ENCODE measurements at places on chromosomes 1 and 21.

DNA sequence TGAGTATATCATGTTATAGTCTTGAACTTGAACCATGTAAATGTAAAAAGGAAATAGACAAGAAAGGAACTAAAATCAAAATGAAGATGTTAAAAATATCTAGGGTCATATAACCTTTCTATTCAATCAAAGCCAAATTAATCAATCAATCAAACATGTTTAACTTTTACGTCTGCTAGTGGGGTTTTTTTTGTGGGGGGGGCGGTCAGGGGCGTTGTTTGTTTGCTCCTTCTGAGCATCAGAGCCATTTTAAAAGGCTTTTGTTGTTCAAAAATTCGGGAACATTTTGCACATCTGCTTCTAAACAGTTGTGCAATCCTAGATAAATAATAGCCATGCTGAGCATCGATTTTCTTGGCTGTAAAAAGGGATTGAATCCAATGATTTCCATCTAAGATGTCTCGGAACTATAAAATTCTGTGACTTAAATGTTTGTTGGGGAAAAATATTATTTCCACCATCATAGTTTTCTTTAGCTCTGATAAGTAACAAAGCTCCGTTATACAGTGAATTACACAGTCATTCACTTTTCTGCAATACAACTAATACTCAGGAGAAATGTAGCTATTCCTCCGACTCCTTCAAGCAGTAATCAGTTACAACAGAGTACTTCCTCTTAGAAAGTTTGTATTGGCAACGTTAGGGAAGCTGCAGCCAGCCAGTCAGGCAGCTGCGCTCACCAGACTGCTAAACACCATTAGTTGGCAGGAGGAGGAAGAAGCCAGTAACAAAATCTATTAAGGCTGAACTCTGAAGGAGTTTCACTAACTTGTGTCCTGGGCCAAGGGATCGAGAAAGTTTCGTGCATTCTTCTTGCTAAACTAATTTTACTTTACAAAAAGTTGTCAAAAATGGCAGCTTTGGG, 2.2 kb downstream of the SPATA6 start:
- peak; percentile 69 for DNase-seq

DNA sequence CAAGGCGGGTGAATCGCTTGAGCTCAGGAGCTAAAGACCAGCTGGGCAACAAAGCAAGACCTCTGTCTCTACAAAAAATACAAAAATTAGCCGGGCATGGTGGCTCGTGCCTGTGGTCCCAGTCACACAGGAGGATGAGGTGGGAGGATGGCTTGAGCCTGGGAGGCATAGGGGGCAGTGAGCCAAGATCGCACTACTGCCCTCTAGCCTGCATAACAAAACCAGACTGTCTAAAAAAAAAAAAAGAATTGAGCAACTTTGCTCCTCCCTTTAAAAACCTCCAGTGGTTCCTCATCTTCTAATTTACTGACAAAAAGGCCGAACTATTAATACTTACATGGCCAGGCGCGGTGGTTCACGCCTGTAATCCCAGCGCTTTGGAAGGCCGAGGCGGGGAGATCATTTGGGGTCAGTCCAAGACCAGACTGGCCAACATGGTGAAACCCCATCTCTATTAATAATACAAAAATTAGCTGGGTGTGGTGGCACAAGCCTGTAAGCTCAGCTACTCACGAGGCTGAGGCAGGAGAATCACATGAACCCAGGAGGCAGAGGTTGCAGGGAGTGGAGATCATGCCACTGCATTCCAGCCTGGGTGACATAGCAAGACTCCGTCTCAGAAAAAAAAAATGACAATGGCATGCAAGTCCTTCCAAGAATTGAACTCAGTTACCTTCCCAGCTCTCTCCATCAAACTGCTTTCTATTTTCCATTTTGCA, 4.4 kb downstream of the ACBD3 start:
- DNase-seq, result no peak

- no peak for DNase-seq
These were observed 27.1 kb upstream of the VTCN1 start for GRCh38 chr1:117237726-117238381.

GRCh38 chr1:86552376-86552775, 5.5 kb downstream of the CLCA4 start:
- DNase-seq, result no peak

DNA sequence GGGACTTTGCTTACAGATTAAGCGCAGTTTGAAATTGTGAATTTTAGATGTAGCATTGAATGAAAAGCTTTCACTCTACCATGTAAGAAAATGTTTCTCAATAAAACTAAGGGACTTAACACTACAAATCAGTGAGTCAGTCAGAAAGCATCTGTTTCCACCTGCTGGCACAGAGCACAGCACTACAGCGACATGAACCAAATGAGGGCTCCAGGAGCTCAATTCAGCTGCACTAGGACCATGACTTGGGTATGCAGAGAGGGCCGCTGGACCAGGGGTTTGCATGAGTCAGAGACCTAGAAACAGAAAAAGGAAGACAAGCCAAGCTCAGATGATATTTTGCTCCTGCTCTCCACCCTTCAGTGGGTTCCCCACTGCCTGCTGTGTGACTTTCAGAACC, 5.2 kb downstream of the SUSD4 start:
- DNase-seq, result no peak

- no peak for DNase-seq
These were observed 1.7 kb upstream of the CHI3L2 start for GRCh38 chr1:111225717-111226400.

DNA sequence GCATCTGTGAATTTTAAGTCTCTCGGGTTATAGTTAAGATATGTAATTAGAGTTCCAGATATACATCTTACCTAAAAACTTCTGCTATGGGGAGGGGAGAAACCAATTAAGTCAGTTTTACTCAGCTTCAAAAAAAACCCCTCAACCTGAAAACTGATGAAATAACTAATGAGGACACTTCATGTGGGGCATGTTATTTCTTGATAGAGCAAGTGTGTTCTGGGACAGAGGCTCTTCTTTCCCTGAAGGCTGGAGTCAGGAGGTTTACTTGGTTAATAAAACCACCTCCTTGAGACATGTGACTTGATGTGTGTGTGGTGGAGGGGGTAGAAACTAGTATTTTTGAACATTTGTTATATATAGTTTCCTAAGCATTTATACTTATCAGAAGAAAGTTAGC, 313.0 kb upstream of the ST6GALNAC5 start:
- no peak for DNase-seq

GRCh38 chr1:13753636-13754402, 53.8 kb downstream of the PRDM2 start:
- no peak for DNase-seq
